ENCODE measurements at places on chromosomes 13 and 19. TPM values are rescaled to one million over a fixed set of nuclear protein-coding genes. Genes with fewer than 3 reads are reported as not detected.

DNA sequence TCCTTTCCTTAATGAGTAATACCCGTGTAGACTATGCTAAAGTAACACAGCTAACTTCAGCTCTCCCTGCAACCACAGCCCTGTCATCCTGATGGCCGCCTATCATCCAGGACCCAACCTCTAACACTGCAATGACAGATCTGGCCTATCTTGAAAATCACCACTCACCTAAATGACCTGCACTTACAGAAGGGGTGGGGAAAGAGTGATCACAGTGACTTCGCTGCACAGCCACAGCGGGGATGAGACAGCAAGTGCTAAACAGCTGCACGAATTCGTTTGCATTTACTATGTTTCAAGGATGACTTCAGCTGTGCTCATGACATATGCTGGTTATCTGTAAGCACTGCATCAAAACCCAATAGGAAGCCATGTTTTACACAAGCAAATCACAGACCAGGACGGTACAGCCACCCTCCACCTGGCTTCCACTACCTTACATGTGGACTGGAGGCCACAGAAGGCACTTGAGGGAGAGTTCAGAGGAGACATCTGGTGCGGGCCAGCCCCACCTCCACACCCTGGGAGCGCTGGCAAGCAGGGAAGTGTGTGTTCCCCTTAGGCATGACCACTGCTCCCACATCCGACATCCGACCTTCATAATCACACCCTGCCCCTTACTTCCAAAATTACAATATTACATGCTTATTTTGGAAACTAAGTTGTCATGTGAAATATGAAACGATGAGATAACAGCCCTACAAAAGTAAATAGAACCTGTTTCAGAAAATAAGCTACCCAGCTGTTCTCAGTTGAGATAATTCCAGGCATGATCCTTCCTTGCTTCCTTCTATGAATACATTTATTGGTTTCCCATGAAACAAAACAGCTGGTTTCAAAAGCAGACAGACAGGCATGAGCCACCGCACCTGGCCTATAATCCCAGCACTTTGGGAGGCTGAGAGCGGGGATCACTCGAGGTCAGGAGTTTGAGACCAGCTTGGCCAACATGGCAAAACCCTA is 95.7 kb downstream of the STK24 start:
- no peak for DNase-seq

DNA sequence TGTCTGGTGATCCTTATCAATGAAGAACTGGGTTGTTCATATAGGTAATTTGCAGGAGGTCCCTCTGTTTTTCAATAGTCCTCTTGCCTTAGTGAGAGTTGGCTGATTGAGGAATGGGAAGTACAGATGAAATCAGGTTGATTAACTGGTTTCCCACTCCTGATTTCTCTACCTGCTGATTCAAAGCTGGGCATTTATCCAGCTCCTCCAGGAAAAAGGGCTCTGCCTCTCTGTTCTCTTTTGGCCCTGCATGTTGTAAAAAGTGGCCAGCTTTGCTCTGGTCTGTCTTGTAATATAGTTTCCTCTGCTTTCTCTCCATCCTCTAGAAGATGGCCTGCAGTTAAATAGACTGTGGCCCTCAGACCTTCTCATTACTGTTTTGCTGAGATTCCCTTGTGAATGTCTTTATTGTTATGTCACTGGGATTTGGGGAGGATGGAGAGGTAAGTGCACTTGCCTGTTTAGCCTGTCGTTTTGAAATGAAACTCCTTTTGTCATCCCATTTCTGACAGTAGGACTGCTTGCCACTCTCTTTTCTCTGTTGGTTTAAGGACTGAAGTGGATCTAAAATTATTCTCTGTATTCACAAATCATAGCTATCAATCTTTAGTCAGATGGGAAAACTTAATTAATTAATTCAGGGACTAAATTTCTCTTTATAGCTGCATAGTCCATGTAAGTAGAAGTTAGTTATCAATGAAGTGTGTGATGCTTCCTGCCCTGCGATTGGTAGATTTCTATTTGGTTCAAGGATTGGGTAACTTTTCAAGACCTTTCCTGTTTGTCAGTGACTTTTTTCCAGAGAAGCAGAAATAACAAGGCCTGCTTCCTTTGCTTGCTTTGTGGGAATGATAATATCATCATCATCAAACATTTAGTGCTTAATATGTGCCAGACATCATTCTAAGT is 28.5 kb downstream of the GARRE1 start:
- no peak for DNase-seq

DNA sequence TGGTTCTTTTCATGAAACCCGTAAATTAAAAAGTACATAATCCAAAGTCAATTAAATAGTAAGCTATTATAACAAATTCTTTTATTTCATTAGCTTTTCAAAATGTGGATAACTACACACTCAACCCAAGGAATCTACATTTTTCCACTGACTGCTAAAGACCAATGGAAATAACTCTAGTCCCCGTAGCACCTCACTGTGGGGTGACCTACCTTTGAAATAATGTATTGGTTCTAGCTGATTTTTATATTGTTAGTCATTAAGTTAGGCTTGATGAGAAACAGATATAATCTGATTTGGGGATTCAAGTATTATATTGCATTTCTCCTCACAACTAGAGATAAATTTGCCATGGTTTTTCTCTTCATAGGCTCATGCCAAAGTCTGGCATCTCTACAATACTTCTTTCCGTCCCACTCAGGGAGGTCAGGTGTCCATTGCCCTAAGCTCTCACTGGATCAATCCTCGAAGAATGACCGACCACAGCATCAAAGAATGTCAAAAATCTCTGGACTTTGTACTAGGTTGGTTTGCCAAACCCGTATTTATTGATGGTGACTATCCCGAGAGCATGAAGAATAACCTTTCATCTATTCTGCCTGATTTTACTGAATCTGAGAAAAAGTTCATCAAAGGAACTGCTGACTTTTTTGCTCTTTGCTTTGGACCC is 37.3 kb downstream of the KL start:
- no peak for DNase-seq

HPN gene
- 83.3 TPM for polyA plus RNA-seq

TPTE2 gene
- polyA plus RNA-seq, result 0.23 TPM

ZNF221 gene
- 6.2 TPM for polyA plus RNA-seq

MUC16 gene
- polyA plus RNA-seq, result 0.14 TPM

CEACAM5 gene
- 0.08 TPM for polyA plus RNA-seq

LILRA1 gene
- 0.61 TPM for polyA plus RNA-seq
